ENCODE measurements at places on chromosomes 2 and 18. TPM values are rescaled to one million over a fixed set of nuclear protein-coding genes. Genes with fewer than 3 reads are reported as not detected.

Gene FSHR
- not detected for polyA plus RNA-seq

Gene CHAC2
- 2.1 TPM for polyA plus RNA-seq

Gene LIMS2
- polyA plus RNA-seq: 25.1 TPM

Gene SERPINB2
- polyA plus RNA-seq: 0.10 TPM

Data from right lung (tissue), 10 donors.